ENCODE measurements at places on chromosomes 4 and X. TPM values are rescaled to one million over a fixed set of nuclear protein-coding genes. Genes with fewer than 3 reads are reported as not detected.

DNA sequence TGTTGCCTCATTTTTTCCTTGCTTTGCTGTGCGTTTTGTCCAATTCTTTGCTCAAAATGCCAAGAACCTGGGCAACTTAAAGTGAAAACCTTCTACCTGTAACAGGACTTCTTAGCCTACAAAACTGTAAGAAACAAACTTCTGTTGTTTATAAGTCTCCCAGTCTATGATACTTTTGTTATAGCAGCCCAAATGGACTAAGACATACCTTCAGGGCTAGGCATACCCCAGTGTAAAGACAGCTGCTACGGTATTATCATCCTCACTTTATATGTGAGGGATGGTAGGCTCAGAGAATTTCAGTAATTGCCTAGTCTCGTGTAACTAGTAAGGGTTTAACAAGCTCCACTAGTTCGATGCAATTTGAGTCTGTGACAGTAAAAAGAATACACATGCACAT is 6.0 kb upstream of the OPHN1 start:
- DNase-seq: no peak

DNA sequence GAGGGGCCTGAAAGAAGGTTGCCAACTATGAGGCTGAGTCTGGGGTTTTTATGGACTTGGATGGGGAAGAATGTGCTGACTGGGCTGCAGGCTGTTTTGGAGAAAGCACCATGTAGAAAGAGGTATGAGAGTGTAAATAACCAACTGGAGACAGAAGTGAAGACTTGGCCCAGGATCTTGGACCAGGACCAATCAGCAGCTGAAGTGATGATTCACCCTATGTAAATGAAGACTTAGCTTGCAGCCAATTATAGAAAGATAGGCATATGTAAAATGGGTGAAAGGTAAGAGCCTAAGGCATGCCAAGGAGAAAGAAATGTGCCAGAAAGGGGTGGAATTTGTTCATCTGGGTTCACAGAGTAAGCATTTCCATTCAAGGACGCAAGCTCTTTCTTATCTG is 856.7 kb upstream of the PRKX start:
- DNase-seq: no peak

The QDPR gene
- total RNA-seq: 52.8 TPM

DNA sequence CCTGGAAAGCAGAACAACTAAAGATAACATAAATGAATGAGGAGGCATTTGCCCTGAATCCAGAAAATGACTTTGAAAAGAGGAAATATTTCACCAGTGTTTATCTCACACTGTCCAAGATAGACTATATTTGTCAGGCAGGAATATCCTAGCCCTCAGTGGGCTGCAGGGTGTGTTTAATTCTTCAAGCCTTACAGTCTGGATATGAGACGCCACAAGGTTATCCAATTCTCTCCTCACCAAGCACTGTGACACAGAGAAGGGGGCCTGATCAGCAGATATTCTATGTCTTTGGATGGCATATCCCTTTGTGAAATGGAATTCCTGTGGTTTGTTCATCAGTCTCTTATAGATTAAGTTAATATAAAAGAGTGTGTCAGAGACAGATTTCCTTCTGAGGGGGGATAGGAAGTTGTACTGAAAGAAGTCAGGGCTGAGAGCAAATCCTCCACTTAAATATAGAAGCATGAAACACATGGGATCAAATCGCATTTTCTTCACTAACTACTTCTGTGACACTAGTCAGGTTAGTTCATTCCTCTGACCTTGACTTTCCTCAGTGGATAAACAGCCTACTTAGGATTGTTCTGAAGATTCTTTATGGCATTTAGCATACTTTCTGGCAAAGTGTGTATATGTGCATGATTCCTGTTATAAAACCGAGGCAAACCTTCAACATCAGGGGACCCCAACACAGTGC is 6.8 kb upstream of the G3BP2 start:
- no peak for DNase-seq

- DNase-seq: no peak
Observed at GRCh38 chr4:111405989-111406388, 739.3 kb upstream of the FAM241A start.

GRCh38 chr4:128068918-128069317 is 7.8 kb downstream of the LARP1B start:
- DNase-seq: no peak

The SH3BGRL gene
- 14.2 TPM for total RNA-seq

DNA sequence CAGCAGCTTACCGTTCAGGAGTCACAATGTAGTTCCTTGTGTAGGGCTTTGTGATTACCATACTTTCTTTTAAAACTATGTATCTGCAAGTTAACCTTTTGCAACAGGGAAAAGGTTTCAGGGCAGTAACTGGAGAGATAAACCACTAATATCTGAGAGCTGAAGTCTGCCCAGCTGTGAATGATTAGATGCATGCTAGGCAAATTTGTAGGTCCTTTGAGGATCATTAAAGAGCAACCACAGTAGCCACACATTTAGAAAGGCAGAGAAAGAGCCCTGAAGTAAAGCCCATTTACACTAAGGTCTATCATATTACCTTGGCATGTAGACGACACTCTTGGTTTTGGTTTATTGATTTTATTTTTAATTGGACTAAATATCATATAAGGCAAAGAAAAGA is 60.0 kb downstream of the ATP8A1 start:
- no peak for DNase-seq

DNA sequence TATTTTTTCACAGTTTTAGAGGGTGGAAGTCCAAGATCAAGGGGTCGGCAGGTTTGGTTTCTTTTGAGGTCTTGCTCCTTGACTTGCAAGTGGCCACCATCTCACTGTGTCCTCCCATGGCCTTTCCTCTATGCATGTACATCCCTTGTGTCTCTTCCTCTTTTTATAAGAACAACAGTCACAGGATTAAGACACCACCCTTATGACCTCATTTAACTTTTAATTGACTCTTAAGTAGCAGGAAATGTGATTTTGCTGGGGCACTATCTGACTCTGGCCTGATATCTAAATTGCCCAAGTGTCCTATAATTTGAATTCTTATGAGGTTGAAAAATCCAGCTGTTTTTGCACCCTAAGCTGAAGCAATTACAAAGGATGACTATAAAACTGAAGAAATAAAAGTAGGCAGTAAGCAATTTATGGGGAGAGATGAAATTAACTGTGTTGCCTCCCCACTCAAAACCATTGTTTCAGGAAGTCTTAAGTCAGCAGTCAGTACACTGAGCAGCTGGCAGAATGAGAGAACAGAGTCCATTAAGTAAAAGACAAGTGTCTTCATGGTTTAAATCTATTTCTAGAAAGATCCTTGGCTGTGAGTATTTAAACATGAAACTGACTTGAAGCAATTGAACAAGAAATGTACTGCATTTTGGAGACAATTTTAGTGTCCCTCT is 601.3 kb downstream of the SPRY1 start:
- no peak for DNase-seq
